ENCODE measurements at places on chromosomes 2 and 18.

DNA sequence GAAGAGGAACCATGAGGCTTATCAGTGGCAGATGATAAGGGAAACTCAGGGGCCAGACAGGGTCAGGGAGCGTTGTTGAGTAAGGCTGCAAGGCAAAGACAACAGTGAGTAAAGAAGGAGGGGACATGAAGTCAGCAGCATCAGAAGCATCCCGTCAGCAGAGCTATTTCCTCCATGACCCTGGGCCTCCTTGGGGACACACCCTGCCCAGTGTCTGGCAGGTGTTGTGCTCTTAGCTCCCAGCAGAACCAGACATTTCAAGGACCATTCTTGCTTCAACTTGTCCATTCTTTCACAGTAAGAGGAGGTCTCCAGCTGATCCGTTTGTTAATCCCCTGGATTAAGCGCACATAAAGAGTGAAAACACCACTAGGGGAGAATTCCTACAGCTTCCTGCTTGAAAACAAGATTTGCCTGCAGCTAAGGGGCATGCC is 88.7 kb upstream of the MEIS1 start:
- DNase-seq = no peak

- no peak for DNase-seq
Measured at GRCh38 chr2:96730212-96730611, 9.7 kb downstream of the LMAN2L start.

GRCh38 chr18:70322928-70323327 is 34.1 kb downstream of the SOCS6 start:
- DNase-seq = no peak

DNA sequence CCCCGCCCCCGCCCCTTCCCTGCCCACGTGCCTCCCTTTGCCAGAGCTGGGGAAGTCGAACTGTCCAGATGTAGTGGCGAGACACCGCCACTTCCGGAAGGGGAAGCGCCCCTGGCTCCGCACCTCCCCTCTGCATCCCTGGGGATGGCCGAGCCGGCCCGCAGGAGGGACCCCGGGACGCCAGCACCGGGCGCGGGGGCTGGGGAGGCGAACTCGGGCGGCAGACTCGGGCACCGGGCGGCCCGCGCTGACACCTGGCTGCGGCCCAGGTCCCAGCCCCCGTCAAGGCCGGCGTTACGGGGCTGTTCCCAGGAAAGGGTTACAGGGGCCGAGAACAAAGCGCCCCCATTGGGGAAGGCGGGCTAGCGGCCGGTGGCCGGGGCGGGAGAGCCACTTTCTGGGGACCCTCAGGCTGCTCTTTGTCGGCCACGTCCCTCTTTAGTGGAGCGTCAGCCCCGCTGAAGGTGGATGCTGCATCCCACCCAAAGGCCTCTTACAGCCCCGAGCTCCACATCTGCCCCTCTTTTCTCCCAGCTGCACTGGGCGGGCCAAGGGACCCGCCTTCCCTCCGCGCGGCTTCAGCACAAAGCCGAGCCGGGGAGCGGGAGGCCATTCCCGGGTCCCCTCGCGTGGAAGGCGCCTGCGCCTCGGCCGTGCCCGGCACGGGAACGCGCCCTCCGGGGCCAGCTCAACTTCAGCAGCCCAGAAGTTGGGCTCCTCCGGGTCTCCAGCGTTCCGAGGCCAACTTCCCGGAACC is 1.3 kb downstream of the SDC1 start:
- DNase-seq = no peak

- DNase-seq = no peak
Measured at GRCh38 chr2:222864296-222864695, 3.5 kb downstream of the ACSL3 start.

DNA sequence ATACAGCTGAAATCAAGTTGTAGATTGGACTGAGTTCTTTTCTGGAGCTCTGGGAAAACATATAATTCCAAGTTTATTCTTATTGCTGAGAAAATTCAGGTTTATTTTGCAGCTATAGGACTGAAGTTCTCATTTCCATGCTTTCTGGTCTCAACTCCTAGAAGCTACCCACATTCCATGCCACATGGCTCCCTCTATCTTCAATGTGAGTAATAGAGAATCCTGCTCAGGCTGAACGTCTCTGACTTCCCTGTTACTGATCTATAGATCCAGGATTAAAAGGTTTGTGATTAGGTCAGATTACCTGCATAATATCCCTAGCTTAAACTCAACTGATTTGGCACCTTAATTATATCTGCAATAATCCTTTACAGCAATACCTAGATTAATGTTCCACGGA is 453.8 kb upstream of the MC4R start:
- no peak for DNase-seq

DNA sequence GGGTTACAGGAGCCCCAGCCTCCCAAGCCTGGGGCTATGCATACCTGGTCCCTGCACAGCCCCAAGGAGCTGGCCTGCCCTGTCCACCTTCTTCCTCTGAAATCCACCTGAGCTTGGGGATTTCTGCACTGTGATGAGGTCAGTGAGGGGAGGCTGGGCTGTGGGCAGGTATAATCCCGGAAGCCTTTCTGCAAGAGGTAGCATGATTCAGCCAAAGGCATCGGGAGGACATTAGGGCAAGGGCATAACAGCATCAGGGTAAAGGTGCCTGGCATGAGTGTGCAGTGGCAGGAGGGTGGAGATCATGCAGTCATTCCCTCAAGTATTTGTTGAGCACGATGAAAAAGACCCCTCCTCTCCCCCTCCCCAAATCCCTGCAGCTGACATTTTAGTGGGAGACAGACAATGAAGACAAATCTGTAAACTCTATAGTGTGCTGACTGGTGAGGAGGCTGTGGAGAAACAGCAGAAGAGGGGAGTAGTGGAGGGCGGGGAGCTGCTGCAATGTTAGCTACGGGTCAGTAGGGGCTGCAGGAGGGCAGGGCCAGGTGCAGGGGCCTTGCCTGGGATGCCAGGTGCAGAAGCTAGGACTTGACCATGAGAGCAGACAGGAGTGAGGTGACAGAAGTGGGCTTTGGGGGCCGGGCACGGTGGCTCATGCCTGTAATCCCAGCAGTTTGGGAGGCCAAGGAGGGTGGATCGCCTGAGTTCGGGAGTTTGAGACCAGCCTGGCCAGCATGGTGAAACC is 18.7 kb downstream of the ZFP36L2 start:
- no peak for DNase-seq

GRCh38 chr2:58517881-58518280 is 276.8 kb upstream of the FANCL start:
- DNase-seq = no peak

DNA sequence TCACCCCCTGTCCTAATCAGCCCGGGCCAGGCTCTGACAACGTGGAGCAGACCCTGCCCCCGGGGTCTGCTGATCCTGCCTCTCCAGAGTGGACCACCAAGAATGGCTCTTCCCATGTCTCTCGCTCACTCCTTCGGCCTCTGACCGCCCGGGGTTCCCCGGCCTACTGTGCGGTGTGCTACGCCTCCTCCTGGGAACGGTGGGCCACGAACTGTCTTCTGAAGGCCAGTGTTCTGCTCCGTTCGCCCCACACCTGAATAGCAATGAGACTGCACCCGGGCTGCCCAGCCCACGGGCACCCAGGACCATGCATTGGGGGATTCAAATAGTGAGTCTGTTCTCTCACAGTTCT is 189.7 kb downstream of the TWIST2 start:
- DNase-seq = no peak

DNA sequence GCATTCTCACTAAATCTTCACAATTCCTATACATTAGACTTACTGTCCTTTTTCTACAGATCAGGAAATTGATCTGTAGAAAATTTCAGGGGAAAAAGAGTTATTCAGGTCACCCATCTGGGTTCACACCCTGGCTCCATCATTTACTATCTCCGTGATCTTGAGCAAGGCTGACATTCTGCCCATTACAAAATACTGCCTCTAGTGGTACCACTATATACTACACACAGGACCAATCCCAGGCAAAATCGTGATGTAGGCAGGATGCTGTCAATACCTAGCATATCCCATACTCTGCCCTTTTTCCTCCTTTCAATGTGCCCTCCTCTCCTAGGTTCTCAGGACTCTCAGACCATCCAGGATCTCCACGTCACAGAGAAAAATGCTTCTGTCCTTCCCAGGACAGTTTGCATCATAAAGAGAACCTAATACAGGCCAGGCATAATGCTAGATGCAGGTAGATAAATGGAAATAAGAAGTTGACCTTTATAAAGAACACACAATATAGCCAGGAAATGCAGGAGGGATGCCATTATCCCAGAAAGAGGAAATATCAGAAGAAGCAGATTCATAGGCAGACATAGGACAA is 101.9 kb downstream of the CDH20 start:
- peak; percentile 2 for DNase-seq

DNA sequence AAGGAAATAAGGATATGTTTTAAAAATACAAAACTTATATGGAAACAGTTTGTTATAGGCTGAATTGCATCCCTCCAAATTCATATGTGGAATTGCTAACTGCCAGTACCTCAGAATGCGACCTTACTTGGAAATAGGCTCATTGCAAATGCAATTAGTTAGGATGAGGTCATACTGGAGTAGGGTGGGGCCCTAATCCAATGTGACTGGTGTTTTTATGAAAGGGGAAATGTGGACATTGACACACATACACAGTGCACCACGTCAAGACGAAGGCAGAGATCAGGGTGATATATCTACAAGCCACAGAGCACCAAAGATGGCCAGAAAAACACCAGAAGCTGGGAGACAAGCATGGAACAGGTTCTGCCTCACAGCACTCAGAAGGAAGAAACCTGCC is 494.2 kb downstream of the TSN start:
- DNase-seq = no peak

DNA sequence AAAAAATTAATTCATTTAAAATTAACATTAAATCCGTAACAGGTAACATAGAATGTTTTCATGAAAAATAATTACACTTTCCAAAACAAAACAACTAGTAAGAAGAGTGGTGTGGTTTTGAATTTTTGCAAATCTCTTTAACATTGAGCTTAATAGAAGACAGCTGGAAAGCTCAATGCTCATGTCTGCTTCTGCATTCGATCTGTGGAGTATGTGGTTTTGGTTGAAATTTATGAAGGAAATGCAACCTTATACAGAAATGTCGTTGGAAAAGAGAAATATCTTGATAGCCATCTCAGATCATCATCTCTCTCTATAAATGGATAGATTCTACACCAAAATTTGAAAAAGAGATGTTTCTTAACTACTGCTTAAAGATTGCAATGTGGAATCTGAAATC is 17.3 kb upstream of the FHL2 start:
- DNase-seq = no peak

DNA sequence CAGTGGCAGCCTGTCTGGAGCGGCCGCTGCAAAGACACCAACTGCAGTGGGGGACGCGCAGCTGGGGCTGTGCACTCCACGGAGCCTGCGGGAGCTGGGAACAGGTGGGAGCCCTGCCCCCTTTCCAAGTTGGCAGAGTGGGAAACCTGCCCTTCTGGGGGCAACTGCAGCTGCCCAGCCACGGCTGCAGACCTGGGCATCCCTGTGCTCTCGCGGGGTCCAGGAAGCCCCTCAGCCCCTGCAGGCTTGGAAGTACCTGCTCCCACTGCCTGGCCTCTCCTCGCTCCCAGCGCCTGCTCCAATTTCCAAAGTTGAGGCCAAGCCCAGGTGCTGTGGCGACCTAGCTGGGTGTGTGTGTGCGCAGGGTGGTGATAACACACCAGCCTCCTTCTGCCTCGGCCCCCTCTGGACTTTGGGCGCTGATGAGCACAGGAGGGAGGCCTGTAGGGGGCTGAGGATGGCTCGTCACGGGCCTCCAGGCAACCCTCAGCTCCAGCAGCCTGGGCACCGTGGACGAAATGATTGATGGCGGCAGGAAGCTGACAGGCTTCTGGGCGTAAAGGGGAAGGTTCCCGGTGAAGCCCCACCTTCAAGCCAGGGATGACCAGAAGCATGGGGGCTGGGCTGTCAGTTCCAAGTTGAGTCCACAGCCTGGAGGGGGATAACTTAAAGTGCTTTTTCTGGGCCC is 76.9 kb downstream of the PTPN4 start:
- DNase-seq = no peak

- no peak for DNase-seq
Measured at GRCh38 chr2:188519136-188519535, 227.5 kb downstream of the GULP1 start.

GRCh38 chr18:12699747-12700146 is 2.8 kb downstream of the CEP76 start:
- DNase-seq = no peak

DNA sequence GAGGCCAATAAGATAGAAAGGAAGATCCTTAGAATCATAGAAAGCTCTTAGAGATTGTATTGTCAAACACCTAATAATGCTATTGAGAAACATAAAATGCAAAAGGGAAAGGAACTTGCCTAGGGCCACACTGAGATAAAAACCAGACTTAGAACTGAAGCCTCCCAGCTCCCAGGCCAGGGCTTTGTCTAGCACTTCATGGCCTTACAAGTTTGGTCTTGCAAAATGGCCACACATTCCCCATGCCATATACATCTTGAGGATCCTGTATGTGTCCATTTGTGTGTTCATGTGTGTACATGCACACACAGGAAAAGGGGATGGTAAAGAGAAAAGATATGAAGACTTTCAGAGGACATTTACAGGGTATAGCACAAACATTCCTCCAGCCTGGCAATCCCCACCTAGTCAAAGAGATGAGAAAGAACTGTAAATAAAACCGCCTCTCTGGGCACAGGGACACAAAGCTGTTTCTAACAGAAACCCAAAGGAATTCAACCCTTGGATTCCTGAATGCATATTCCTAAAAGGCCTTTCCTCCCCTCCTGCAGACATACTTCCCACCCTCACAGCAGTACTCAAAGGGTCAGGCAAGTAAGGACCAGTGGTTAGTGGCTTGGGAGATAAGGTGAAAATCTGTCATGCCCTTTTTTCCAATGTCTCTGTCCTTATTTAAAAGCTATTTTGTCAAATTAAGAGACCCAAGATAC is 99.7 kb upstream of the KLHL29 start:
- DNase-seq = no peak

DNA sequence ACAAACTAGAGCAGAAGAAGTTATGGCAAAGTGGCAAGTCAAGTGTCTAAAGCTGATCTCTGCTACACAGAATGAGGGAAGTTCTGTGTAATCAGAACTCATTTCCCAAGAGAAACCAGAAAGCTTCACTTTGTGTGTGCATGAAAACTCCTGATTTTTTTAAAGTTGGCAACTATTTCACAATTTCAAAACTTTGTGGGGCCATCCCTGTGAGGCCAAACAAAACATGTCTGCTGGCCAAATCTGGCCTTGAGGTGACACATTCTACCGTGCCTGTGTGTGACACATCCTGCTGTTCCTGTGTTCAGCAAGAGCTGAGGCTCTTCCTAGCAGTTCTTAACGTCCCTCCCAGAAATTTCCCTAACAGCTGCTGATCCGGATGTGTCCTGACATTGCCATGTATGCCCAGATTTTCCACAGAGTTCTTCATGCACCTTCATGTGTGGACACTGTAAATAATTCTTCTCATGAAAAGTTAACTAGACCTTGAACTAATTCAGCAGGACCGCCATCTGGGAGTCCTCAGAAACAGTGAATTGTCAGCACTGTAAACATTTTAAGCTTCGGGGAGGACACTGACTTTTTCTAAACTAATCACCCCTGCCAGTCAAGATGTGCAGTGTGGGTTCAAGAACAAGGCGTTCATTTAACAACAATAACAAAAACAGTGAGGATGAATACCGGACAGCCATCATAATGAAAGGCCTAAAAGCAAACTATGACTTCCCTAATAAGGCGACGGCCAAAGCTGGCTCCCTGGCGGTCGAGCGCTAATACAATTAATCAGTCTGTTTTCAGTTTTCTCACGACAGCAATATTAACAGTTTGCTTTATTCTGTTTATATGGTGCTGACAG is 99.0 kb downstream of the PLEKHM3 start:
- no peak for DNase-seq

GRCh38 chr2:103880081-103880834 is 973.7 kb upstream of the POU3F3 start:
- no peak for DNase-seq

- no peak for DNase-seq
Measured at GRCh38 chr2:168116448-168116847, 130.9 kb downstream of the STK39 start.

Data from LNCaP clone FGC (cell line).